Kidney (tissue), 22 donors: ENCODE measurements at places on chromosomes 12 and 14.

- no peak for DNase-seq
Observed at GRCh38 chr14:61558271-61558670, 137.0 kb upstream of the HIF1A start.

- no peak for DNase-seq
Observed at GRCh38 chr14:89011355-89012281, 187.2 kb downstream of the TTC8 start.

DNA sequence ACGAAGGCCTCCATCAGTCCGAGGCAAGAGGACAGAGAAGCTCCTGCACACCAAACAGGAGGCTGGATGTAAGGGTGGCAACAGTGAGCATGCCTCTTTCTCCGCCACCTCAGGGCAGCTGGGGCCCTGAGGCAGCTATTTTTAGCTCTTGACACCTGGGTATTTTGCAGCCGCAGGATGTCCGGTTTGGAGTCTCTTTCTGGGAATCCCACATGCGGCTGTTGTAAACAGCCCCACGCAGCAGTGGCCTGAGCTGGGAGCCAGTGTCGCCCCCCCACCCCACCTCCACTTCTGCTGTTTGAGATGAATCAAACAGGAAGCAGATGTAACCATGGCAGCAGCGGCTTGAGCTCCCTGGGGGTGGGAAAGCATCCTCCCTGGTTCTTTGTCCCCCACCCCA, 11.7 kb downstream of the HDAC7 start:
- DNase-seq = no peak

DNA sequence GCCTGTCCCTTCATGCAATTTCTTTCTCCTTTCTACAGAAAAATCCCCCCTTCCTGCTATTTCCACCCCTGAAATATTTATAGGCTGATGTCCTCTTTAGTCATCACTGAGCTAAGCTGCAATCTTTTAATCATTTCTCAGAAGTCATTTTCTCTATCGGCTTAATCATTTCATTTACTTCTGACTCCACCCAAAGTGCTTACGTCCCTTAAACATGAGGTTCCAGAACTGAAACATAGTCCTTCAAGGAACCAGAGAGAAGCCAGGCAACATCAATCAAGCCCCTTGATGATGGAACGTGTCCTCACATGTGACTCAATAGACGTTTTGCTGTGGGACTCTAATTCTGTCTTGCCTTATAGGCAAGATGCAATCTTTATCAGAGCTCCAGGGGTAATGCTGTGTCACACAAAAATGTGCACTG, 148.7 kb upstream of the KRR1 start:
- no peak for DNase-seq

- no peak for DNase-seq
Observed at GRCh38 chr14:50736932-50737419, 68.9 kb upstream of the SAV1 start.

- no peak for DNase-seq
Observed at GRCh38 chr14:31018057-31018645, 7.3 kb upstream of the AP4S1 start.

DNA sequence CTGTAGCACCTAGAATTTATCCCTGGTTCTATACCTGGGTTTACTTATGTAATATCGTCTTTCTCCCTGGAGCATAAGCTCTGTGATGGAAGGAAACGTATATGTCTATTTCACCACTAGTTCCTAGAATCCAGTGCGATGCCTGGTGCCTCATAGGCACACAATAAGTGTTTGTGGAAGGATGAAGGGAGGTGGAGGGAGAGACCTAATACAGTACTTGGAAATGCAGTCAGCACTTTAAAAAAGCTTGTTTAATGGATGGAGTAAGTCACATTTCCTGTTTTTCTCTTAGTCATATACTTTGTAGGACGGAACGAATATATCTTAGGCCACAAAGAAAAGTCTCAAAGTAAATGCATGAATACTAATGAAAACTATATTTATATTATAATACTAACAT, 186.5 kb upstream of the HMGA2 start:
- no peak for DNase-seq

DNA sequence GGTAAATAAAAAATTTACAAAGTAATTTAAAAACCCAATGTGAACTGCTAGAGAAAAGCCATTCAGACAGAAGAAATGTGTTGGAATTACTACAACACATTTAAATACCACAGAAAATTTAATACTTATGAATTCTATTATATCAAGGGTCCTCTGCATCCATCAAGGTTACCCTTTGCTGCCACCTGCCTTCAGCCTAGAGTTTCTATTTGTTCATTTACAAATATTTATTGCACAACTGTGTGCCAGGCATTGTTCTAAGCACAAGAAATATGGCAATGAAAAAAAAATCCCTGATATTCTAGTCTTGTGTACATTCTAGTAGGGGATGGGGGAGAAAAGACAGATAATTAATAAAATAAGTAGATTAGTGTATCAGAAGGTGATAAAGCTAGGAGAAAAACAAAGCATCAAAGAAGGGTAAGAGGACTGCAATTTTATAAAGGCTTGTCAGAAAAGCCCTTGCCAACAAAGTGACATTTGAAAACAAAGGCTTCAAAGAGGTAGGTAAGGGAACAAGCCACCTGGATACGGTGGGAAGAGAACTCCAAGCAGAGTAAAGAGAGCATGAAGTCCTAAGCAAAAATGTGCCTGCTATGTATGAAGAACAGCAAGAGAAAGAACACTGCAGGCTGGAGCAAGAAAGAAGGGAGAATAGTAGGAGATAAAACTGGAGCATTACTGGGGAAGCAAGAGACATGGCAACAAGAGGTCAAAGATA, 59.1 kb upstream of the SLC6A13 start:
- DNase-seq = no peak

- DNase-seq = peak; percentile 62
Observed at GRCh38 chr14:78758333-78758732, 588.2 kb downstream of the NRXN3 start.

GRCh38 chr14:24051176-24051788, 527 bp upstream of the CARMIL3 start:
- no peak for DNase-seq

GRCh38 chr12:52817699-52818238, 3.9 kb upstream of the KRT4 start:
- no peak for DNase-seq

GRCh38 chr14:105294142-105294597, 6.6 kb downstream of the BRF1 start:
- peak; percentile 79 for DNase-seq

DNA sequence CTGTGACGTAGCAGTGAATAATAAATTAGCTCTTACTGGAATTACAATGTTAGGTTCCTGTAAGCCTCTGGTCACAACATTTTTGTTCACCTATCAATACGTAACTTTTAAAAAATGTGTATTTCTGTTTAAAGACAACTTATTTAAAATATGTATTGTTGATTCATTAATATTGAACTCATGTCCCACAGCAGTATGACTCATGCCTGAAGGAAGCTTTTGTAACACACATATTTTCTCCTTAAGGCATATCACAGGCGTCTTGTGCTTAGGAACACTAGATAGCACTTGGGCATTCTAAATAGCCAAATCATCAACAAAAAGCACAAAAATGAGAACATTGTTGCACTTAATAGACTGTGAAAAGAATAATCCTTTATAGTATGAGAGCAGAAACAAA, 92.5 kb downstream of the GPHN start:
- no peak for DNase-seq

DNA sequence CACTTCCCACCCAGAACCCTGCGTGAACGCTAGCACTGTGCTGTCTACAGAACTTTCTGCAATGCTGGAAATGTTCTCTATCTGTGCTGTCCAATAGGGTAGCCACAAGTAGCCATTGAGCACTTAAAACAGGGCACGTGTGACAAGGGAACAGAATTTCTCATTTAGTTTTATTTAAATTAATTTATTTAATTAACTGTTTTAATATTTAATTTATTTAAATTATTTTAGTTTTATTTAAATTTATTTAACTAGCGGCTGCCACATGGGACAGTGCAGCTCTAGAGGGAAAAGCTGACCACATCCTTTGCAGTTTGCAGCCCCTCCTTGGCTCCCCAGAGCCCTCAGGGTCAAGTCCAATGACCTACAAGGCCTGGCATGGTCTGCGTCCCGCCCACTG, 35.0 kb upstream of the CORO1C start:
- DNase-seq = no peak

- no peak for DNase-seq
Observed at GRCh38 chr12:81468206-81468605, 290.9 kb downstream of the PPFIA2 start.

DNA sequence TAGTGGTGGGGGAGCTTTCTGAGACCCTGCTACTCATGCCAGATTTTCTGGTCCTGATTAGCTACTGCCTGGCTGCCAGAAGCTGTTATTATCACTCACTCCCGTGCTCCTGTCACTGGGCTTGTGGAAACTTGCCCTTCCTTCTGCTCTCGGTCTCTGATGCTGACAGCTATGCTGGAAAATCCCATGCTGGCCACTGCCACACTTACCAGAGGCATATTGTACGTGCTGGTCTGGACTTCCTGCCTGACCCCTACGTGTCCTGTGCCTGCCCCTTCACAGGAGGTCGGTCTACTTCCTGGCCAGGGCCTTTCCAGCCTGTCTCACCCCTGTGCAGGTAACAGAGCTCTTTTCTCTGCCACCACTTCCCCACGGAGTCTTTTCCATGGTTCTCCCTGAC, 149.4 kb upstream of the PLEKHG7 start:
- no peak for DNase-seq

- no peak for DNase-seq
Observed at GRCh38 chr12:113786107-113786506, 180.0 kb downstream of the RBM19 start.

DNA sequence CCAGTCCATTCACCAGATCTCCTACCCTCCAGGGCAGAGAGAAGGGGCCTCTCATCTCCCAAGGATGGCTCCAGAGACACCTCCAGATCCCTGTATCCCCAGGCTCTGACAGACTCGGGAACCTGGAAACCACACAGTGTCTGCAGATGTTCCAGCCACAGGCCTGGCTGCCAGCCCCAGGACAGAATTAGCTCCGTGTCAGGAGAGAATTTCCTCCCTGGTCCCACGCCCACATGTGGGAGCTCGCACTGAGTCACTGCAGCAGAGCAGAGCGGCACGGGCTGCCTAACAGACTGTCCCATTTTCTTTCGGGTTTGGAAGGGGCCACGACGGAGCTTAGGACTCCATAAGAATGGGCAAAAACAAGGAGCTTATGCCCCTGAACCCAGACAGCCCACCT, 33.6 kb downstream of the CMKLR1 start:
- DNase-seq = peak; percentile 92

GRCh38 chr12:70032076-70032475, 207.0 kb downstream of the MYRFL start:
- DNase-seq = peak; percentile 20

- DNase-seq = no peak
Observed at GRCh38 chr12:89765959-89766824, 57.6 kb upstream of the ATP2B1 start.

DNA sequence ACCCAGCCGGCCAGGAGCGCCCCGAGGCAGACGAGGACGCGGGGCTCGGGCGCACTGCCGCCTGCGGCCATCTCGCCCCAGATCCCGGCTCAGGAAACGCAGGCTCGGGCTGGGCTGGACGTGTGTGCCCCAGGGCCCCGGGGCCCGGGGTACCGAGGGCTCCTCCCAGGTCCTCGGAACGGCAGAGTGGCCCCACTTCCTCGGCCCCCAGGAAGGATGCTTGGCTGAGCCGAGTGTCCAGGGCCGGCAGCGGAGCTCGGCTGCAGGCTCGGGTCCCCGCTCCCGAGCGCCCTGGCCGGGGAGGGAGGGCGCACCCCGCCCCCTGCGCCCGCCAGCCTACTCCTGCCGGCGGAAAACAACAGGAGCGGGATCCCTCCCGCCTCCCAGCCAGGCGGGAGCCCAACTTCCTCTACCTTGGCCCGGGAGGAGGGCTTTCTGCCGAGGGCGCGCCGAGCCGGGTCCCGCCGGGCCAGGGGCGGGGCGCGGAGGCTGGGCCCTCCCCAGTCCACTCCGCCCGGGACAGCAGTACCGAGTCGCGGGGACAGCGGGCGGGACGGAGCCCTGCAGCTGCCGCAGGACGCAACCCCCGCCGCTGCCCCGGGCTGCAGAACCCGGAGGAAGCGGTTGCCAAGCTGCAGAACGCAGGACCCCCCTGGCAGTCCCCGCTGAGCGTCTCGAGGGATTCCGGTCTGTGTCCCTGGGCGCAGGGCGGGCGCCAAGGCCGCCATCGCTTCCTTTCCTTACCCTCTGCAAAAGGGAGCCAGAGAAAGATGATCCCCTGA, at the start of gene VSIG10:
TSS of gene VSIG10 (minus strand) at position 411 of the 782 bp plus-strand sequence. CDS start at position 71, 340 bp downstream.
- peak; percentile 79 for DNase-seq

GRCh38 chr14:102927346-102927877, 4.9 kb downstream of the AMN start:
- DNase-seq = peak; percentile 91

- DNase-seq = no peak
Observed at GRCh38 chr12:52404951-52405350, 1.2 kb downstream of the KRT82 start.

GRCh38 chr12:16573398-16574077, 32.4 kb downstream of the LMO3 start:
- DNase-seq = peak; percentile 53

DNA sequence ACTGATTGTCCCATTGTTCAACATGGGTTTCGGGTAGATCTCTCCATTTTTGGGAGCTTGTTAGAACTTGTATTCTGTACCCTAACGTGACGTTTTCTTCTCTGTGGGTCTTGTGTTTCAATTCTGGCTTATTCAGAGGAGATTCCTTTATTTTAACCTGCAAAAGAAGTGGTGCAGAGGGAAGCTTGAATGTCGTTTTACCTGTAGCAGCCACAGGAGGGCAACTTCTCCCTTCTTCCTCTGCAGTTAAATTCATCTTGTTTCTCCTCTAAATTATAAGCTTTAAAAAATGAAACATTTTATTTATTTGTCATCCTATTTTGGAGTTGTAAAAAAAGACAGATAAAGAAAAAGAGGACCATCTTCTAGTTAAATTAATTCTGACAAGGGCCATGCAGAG, 13.7 kb upstream of the CLEC4D start:
- DNase-seq = no peak

GRCh38 chr12:62166525-62166924, 93.7 kb upstream of the USP15 start:
- DNase-seq = no peak

DNA sequence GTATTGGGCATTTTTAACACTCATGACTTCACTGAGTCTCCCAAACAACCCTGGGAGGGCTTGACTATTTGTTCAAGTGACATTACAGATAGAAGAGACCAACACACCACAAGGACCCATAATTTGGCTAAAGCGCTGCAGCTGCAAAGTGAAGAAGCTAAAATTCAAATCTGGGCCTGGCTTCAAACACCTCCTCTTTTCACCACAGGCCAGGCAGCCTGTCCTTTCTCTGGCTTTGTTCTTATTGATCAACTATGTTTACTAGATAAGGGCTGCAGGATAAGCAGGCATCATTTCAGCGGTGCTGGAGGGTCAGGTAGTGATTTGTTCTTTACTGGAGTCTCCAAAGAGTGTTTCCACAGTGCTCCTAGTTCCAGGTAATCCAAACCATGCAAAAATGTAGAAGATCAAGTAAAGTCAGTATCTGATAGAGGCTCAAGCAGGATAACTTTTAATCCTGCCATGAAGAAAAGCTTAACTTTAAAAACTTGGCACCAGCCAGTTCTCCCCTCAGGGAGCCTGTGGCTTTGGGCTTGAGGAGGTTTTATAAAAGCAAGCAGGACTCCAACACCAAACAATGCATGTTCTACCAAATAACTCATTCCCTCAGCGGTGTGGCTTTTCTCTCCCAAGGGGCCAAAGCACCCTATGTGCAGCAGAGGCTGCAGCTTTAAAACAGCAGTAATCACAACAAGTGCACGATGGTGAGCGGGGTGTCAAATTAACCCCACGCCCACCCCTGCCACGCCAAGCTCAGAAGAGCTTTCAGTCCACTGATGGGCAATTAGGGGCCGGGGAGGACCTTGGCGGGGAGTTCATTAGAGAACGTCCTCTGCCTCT, 16.8 kb downstream of the CLMN start:
- no peak for DNase-seq
